ENCODE measurements at places on chromosomes 2 and 18. TPM values are rescaled to one million over a fixed set of nuclear protein-coding genes. Genes with fewer than 3 reads are reported as not detected.

GRCh38 chr2:233845301-233846060, 8.9 kb downstream of the HJURP start:
- no peak for DNase-seq

The HOXD10 gene
- not detected for total RNA-seq

The DQX1 gene
- 0.23 TPM for total RNA-seq

The IL36B gene
- total RNA-seq: not detected

GRCh38 chr2:231168460-231169139, 29.8 kb upstream of the ARMC9 start:
- no peak for DNase-seq

DNA sequence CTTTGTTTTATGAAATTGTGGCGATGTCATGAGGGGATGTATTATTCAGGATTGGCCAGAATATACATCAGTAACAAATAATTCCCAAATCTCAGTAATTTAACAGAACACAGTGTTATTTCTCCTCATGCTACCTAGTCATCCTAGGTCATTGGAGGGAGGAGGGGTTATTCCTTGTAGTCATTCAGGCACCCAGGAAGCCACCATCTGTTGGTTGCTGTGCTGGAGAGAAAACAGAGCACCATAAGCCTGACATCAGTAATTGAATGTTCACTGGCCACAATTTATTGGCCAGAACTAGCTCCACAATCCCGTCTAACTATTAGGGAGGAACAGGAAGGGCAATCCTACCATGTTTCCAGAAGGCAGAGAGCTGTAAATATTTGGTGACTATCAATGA, 303.5 kb upstream of the CELF4 start:
- no peak for DNase-seq

DNA sequence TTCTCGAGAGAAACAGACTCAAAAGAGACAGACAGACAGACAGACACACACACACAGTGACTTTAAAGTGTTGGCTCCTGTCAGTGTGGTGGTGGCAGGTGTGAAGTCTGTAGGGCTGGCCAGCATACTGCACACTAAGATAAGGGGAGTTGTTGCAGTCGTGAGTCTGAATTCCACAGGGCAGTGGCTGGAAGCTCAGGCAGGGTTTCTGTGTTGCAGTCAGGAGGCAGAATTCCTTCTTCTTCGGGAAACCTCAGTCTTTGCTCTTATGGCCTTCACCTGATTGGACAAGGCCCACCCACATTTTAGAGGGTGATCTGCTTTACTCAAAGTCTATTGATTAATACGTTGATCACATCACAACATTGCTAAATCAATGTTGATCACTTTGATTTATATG, 478.4 kb upstream of the HS6ST1 start:
- no peak for DNase-seq

Data from T-helper 17 cell (primary cell).